ENCODE measurements at places on chromosomes 11 and 22. TPM values are rescaled to one million over a fixed set of nuclear protein-coding genes. Genes with fewer than 3 reads are reported as not detected.

The MMP8 gene
- 0.37 TPM for total RNA-seq

The PAMR1 gene
- not detected for total RNA-seq

The RRP7A gene
- 48.7 TPM for total RNA-seq

The TM7SF2 gene
- 5.5 TPM for total RNA-seq

The TPP1 gene
- 10.7 TPM for total RNA-seq

DNA sequence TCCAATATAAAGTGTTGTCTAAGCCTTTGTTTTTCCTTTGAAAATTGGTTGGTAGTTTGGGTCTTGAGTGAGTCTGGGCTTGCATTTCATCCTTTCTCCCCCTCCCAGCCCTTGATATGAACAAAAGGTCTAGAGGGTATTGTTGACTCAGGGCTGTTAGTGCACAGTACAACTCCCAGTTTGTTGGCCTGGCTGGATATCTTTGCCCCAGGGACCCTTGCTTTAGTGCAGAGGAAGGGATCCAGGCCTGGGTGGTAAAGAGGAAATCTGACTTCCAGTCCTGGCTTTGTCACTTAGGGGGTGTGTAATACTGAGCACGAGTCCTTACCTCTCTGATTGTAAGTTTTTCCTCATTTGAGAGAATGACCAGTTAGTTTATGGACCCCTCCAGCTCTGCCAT, 330.4 kb downstream of the TMEM135 start:
- no peak for DNase-seq

DNA sequence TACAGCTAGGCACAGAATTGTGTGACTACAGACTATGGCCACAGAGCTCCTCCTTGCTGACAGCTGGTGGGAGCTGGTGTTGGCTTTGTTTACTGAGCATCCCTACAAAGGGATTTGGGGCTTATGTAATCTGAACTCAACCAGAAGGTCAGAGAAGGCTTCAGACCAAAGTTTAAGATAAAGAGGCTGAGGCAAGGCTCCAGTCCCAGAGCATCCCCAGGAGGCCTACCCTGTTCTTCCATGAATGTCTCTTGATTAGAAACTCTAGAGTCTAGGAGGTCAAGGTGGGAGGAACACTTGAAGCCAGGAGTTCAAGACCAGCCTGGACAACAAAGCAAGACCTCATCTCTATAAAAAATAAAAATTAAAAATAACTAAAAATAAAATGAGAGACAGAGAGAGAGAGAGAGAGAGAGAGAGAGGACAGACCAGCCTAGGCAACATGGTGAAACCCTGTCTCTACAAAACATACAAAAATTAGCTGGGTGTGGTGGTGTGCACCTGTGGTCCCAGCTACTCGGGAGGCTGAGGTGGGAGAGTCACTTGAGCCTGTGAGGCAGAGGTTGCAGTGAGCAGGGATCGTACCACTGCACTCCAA, 125.5 kb upstream of the SERPIND1 start:
- no peak for DNase-seq

DNA sequence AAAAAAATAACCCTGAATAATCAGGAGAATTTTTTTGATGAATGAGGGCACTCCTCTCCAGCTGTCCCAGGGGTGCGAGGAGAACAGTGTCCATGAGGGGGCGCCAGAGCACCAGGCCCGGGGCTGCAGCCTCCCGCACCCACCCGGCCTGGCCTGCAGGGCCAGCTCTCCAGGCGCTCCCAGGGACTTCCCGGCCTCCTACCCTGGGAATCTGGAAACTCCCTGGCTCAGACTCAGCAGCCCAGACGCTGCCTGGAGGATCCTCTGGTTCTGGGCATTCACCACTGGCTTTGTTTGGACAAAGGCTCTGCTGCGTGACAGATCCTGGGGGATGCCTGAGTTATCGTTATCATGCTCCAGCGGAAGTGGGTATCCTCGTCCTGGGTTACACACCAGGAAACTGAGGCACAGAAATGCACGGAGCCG, 31.0 kb downstream of the MCM5 start:
- peak; percentile 78 for DNase-seq

- DNase-seq = no peak
Observed at GRCh38 chr11:115930291-115930690, 426.1 kb upstream of the CADM1 start.

- no peak for DNase-seq
Observed at GRCh38 chr22:45554040-45554406, 51.3 kb downstream of the FBLN1 start.

GRCh38 chr11:45045683-45046471, 95.2 kb upstream of the TP53I11 start:
- DNase-seq = peak; percentile 59

GRCh38 chr22:26804911-26805539, 147.6 kb downstream of the MIAT start:
- DNase-seq = peak; percentile 61

DNA sequence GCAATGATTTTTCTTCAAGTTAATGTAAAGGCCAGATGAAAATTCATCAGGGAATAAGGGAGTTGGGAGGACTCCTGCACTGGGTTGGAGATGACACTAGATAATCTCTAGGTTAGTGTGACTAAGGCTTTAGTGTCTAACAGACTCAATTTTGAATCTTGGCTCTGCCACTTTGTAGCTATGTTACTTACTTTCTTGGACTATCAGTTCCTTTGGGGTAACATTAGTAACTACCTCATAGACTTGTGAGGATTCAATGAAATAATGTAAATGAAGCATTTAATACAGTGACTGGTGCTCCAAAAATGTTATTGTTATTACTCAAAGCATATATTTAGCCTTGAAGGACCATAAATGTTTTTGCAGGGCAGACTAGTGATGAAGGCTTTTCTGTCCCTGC, 9.6 kb upstream of the CCDC89 start:
- no peak for DNase-seq

- DNase-seq = peak; percentile 36
Observed at GRCh38 chr11:77821349-77821851, 456 bp downstream of the AAMDC start.

- DNase-seq = peak; percentile 72
Observed at GRCh38 chr11:86818462-86819192, 18.3 kb downstream of the PRSS23 start.

DNA sequence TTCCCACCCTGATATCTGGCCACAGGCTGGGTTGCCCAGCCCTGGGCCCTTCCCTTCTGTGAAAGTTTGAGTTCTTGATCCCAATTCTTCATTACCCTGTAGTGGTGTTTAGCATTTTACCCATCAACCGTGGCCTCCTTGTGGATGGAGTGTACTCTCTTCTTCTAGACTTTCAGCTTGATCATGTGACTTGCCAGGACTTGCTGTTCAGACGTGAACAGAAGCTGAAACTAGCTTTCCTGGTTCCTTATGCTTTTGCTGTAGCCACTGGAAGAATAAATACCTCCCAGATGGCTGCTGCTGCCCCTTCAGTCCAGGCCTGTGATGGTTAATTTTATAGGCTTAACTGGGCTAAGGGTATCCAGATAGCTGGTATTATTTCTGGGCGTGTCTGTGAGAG, 32.7 kb upstream of the DAGLA start:
- no peak for DNase-seq

DNA sequence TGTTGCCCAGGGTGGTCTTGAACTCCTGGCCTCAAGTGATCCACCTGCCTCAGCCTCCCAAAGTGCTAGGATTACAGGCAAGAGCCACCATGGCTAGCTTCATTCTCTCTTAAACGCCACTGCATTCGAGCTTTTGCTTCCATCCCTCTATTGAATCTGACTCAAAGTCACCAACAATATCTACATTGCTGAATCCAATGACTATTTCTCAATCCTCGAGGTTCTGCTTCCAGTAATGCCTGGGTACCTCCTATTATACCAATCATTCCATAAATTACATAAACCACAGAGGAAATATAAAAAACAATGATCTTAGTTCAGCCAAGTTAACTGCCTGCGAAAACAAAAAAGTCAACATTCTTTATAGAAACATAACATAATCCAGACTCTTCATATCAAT, 11.9 kb upstream of the NXF1 start:
- DNase-seq = no peak

DNA sequence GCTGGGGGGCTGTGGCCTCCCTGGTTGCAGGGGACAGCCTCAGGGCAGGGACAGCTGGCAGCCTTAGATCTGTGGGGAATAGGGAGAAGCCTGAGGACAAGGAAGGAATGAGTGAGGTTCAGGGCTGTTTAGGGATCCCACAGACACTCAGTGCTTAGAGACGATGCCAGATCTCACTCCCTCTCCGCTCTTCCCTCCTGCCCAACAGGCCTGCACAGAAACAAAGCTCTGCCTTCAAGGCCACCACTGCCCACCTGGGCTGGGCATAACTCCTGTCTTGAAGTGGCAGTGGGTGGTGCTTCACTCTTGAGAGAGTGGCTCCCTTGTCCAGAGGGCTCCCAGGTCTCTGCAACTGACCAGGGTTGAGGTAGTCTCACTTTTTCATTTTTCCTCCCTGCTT, 13.1 kb upstream of the CENATAC start:
- DNase-seq = no peak

DNA sequence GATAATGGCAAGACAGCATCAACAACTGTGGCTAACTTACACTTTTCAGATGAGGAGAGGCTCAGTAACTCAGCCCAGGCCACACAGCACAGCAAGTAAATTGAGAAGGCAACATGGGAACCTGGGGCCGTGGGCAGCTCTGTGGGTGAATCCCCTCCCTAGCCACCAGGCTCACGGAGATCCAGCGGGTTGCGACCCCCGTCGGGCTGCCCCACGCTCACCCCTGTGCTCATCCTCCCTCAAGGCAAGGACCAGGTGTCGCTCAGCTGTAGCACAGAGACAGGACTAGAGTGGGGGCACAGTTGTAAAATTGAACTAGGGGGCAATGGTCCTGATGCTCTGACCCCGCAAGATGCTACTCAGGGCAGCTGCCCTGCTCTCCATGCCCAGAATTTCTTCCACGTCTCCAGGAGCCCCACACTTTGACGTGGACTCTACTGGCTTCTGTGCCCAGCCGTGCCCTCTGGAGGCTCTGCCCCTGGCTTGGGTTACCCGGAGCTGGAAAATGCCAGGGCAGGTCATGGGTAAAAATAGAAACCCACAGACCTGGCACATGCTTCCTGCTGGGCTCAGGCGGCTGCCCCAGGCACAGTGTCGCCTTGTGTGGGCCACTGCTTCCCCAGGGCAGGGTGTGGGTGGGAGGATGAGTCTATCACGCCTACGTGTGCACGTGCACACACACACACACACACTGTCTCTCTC, 9.0 kb downstream of the TUBA8 start:
- DNase-seq = no peak

GRCh38 chr22:17954860-17955587, 69.3 kb downstream of the MICAL3 start:
- DNase-seq = no peak

- no peak for DNase-seq
Observed at GRCh38 chr11:68438658-68439259, 21.8 kb upstream of the PPP6R3 start.

- no peak for DNase-seq
Observed at GRCh38 chr11:12032968-12033367, 24.5 kb upstream of the DKK3 start.

Measured in HT1080 (cell line).